ENCODE measurements at places on chromosomes 3 and 15.

DNA sequence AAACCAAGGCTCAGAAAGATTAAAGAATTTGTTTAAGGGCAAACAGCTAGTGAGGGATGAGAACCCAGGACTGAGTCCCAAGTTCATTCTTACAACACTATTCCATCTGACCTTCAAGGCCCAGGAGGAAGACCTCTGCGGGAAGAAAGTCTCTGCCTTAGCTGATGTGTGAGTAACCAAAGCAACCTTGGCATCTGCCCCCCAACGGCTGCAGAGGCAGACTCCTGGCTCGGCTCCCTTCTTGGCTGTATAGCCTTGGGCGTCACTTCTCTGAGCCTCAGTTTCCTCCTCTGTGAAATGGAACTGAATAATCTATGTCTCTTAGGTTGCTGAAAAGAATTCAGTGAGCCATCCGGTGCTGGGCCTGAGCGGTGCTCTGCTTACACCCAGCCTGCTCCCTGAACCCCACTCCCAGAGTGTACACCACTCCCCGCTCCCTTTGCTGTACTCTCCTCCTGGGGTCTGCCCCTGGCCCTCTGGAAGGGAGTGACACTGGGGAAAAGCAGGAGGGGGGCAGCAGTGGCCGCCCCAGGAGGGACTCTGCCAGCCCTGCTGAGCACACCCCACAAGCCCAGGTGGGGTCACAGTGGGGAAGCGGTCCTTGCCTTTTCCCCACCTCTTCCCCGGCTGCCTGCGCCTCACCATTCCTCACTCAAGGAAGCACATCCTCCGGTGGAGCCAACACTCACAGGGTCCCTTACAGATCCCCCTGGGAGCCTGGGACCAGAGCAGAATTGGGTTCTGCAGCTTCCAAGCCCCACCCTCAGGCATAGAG is 97.3 kb downstream of the IQSEC1 start:
- no peak for DNase-seq

- DNase-seq = no peak
Observed at GRCh38 chr3:127077505-127078064, 94.7 kb downstream of the PLXNA1 start.

DNA sequence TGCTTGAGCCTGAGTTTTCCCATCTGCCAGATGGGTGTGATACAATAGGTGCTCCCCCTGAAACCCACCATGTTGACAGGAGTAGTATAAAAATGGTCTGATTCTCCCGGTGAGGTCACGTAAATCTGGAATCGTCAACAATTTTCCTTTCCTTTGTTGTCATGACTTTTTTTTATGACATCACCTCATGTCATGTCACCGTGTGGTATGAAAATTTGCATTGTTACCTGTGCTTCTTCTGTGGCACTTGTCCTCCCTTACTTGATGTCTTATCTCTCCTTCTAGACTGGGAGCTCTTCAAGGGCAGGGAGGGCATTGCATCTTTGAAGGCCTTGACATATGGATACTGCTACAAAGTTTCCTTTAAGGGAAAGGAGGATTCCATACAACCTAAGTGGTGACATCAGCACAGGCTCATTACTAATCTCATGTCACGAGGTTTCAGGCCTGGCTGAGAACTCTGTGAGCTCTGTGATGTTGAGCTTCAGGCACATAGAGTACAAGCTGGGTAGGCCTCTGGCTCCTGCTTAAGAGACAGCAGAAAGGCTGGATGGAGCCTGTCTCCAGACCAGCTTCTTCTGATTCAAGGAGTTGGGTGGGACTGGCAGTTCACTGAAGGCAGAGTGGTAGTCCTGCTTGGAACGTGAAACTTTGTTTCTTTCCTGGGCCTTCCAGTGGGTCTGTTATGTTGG is 66.3 kb downstream of the LPP start:
- no peak for DNase-seq

- DNase-seq = peak; percentile 86
Observed at GRCh38 chr3:15269091-15269989, 63.0 kb downstream of the SH3BP5 start.

DNA sequence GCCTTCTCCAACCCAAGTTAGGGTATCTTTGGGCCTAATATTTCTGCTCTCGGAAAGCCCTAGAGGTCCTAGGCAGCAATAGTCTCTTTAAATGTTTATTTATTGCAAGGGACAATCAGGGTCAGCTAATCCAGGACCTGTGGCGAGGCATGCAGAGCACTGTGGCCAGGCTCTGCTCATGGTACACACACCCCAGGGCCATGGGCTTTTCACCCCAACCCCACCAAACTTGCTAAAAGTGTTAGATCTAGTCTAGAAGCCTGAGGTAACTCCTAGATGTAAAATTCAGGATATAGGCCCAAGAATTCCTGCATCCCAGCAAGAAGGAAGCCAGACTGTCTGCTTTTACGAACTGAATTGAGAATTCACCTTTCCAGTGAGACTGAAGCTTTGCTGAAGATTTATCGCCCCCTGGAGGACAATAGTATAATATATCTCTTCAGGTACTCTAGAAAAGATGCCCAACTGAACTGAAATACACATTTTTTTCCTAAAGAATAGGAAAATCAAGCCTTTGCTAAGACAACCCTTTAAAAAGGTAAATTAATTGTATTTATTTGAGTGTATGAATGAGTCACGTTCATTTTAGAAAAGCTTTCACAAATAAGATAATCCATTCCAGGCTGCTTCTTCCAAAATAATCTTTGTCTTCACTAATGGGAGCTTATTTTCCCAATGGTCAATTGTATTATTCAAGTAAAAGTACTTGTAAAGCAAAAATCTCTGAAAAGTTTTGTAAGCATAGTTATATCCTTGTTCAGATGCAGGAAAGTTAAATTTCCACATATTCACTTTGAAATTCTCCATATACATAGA is 89.8 kb downstream of the LRRC3B start:
- DNase-seq = no peak

DNA sequence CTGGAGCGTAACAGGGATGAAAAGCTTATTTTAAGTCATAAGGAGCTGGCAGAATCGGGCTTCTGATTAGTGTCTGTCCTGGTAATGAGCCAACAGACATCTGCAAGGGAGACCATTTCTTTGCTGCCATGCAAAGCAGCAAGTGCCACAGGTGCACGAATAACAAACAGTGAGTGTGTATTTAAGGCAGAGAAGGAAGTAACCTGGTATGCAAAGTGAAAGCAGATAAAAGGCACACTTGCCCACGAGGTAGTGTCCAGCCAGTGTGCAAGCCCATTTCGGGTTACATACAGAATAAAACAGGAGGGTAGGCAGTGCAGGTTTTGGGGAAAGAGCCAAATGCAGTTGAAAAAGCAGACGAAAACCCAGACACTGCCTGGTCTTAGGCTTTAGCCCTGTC is 1153.7 kb downstream of the SI start:
- DNase-seq = no peak

DNA sequence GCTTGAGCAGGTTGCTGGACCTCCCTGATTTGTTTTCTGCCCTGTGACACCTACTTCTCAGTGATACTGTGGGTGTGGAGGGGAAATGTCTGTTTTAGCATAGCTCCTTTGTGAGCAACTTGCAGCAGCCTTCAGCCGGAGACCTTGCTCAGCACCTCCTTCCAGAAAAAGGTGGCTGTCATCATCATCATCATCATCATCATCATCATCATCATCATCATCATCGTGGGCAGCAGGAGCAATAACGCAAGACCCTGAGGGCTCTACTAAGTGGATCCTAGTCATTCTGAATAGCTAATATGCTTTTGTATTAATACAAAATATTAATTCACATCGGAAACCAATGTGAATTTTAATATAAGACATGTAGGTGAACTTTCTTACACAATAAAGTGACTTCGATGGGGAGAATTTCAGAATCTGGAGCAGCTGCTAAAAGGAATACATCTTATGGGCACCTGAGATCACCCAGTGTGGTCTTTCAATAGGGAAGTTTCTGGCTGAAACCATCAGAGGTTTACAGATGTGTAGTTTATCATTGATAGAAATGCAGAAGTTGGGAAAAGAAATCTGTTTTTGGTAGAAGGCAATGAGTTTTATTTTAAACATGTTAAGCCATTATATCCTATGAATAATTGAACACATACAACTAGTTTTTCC is 8.6 kb downstream of the GABRR3 start:
- no peak for DNase-seq

GRCh38 chr15:100818927-100819326 is 60.7 kb upstream of the ALDH1A3 start:
- no peak for DNase-seq

- DNase-seq = no peak
Observed at GRCh38 chr15:76967067-76967466, 27.9 kb upstream of the PSTPIP1 start.

- no peak for DNase-seq
Observed at GRCh38 chr3:49617390-49618013, 56.6 kb upstream of the APEH start.

GRCh38 chr15:82802497-82802896 is 3.4 kb downstream of the FSD2 start:
- no peak for DNase-seq

DNA sequence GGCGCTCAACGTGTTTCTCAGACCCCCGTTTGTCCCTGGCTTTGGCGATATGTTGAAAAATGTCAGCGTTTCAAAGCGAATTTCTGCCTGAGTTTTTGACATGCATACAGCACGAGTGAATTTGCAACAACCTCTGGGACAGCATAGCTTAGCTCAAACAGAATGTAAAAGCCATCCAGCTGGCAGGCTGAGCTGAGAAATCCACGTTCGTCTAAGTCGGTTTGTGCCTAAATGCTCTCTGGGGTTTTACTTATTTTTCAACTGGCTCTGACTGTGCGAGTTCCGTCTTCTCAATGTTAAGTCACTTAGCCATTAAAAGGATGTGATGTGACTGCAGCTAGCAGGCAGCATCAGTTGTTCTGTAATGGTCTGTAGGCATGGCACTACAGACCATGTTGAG is 243.5 kb upstream of the SLCO3A1 start:
- DNase-seq = no peak

GRCh38 chr3:81217101-81217500 is 544.3 kb downstream of the GBE1 start:
- no peak for DNase-seq

- no peak for DNase-seq
Observed at GRCh38 chr3:45002720-45003119, 23.4 kb upstream of the CLEC3B start.

DNA sequence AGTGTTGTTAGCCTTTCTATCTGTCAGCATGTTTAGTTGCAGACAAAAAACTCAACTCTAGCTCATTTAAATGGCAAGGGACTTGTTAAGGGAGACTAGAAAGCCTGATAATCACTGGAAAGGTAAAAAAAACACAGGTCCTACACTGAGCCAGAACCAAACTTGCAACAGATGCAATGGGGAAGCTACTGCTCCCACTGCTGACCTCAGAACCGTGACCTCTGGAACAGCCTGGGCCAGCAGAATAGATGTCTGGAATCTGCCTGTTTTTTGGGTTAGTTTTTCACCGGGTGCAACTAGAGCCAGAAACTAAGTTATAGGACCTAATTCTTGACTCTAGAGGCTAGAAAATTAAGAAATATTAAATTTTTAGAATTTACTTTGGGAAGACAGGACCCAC is 32.5 kb upstream of the ARL14 start:
- DNase-seq = no peak

DNA sequence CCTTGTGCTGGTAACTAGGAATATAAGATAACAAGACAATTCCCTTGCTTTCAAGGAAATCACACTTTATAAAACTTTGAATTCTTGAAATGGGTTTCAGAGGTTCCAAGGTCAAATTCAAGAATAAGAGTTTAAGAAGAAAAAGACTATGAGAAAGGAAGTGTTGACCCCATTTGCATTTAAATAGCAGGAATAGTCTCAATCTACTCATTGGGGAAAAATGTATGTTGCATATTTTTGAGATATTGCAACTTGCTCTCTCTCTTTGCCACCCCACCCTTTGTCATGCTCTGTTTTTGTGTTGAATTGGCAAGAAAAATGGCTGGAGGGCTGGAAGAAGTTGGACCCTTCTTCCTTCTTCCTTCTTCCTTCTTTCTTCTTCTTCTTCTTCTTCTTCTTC is 699.2 kb downstream of the TUSC7 start:
- no peak for DNase-seq

DNA sequence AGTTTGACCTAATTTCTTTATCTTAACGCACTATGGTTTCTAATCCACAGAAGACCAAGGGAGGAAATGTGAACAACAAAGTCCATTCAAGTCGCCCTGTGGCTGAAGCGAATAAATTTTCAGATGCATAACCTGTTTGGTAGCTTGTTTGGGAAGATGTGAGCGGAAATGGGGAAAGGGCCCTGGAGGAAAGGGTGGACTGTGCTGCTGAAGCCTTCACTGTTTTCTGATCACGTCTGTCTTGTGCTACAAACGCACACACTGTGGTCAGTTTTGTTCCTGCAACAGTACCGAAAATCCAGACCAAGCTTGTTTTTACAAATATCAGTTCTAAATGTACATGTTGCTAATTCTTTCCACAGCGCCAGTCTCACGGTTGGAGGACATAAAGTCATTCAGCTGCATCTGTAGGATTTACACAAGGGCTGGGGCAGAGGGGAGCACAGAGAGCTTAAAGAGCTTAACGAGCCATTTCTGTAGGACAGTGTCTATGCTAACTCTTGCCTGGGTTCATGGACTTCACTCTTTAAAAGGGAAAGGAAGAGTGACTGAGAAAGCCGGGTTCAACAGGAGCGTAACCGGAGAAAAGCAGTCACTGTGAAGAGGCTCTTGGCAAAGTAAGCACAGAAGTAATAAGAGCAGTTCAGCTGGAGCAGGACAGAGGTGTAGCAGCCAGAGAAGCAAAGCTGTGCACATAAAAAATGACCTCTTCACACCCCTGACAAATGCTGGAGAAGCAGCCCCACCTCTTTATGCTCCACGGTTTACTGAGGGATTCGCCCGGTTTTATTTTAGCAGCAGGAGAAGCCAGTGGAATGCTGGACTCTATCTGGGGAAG is 66.6 kb downstream of the USF3 start:
- no peak for DNase-seq

DNA sequence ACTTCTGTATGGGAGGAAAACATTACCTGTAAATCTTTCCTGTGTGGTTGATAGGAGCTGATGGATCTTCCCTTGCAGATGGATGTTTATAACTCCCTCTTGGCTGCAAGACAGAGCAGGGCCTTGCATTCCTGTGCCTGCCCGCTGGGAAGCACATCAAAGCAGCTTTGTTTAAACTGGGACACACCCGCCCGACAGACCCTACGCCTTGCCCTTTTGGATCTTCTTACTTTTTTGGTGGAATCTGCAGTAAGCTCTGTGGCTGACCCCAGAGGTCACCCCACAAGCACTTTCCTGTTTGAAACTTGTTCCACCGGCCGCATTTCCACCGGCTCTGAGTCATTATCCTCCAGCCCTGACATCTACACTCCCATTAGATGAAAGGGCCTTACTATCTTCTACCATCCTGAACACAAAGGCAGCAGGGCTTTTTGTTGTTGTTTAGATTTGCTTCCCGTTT is 244.1 kb upstream of the STT3B start:
- DNase-seq = peak; percentile 17
